ENCODE measurements at places on chromosomes 6 and 20.

GRCh38 chr6:16338577-16339264, 100.3 kb downstream of the GMPR start:
- DNase-seq, result no peak

DNA sequence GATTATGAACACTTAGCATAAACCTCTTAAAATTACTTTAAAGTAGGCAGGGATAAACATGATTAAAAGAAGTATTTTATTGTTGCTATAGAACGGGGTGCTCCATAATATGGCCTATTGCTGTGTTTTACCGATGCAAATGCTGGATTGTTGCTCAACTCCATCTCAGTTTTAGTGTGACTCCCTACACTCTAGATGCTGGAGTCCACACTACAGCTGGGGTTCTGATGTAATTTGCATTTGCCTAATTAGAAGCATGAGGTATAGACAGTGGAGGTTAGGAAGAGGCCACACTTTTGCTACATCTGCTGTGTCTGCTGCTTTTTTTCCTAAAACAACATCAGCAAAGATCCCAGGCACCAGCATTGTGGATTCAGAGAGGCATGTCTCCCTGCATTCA, 6.7 kb upstream of the HMGN3 start:
- no peak for DNase-seq

- DNase-seq, result no peak
Measured at GRCh38 chr6:106626485-106626884, 2.8 kb downstream of the RTN4IP1 start.

DNA sequence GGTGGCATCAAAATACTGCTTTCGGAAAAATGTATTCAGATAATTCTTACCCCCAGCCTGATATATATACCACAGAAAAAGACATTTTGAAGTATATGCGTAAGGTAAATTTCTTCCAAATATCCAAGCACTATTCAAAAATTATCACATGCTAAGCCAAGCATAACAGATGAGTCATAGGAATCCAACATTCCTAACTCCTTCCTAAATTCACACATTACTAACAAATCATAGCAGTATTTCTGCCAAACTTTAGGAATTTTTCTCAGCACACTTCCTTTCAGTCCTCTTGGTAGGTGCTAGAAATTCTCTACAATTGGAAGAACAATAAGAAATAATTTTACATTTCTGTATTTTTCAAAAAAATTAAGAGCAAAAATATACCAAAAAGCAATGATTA, 417.5 kb downstream of the EYS start:
- no peak for DNase-seq

GRCh38 chr6:143538374-143538773, 26.9 kb upstream of the FUCA2 start:
- DNase-seq, result no peak

- DNase-seq, result no peak
Measured at GRCh38 chr20:10670501-10671220, 3.1 kb downstream of the JAG1 start.

DNA sequence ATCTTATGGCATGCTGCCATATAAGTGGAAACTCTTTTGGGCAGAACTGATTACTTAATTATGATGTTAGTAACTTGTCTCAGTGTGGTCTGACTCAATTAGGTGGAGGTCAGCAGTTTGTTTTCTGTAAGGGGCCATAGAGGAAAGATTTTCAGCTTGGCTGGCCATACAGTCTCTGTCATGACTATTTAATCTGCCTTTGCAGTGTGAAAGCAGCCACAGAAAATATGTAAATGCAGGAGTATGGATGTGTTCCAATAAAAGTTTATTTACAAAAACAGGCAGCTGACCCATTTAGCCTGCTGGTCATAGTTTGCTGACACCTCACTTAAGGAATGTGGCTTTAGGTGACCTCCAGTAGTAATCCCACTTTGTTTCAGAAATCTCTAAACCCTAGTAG, 700.7 kb downstream of the EPM2A start:
- no peak for DNase-seq

DNA sequence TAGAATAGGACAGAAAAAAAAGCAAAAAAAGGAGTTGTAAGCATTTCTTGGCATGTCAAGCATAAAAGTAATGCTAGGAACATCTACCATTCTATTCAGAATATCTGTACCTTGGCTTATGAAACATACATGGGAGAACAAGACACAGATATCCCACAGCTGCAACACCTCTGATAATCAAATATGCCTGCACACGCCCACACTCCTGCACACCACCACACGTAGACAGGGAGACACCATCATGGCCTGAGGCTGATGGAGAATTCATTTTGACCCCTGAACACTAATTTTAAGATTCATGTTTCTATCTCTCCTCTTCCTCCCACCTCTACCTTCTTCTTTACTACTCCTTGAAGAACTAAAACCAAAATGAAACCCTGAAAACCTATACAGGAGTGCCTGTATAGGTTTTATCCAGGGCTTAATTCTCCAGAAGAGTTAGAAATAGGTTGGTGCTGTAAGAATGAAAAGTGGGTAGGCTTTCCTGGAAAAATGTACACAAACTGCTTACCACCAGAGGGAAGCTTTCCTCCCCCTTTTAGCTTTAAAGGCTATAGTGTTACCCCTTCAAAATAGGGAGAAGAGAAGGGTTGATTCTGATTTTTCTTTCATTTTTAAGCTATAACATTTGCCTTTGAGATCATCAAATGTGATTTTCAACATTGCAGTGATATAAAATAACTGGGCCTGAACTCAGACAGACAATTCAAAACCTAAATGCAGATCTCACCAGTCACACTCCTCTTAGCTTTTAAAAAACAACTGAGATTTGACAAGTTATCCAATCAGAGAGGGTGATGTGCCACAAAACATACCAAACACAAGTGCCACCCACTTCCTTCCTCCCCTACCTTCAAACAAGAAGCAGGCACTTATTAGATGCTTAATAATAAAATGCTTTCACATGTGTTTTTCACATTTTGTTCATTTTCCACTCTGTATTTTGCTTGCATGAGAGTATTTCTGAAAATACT, 57.9 kb downstream of the ELOVL5 start:
- DNase-seq, result no peak

DNA sequence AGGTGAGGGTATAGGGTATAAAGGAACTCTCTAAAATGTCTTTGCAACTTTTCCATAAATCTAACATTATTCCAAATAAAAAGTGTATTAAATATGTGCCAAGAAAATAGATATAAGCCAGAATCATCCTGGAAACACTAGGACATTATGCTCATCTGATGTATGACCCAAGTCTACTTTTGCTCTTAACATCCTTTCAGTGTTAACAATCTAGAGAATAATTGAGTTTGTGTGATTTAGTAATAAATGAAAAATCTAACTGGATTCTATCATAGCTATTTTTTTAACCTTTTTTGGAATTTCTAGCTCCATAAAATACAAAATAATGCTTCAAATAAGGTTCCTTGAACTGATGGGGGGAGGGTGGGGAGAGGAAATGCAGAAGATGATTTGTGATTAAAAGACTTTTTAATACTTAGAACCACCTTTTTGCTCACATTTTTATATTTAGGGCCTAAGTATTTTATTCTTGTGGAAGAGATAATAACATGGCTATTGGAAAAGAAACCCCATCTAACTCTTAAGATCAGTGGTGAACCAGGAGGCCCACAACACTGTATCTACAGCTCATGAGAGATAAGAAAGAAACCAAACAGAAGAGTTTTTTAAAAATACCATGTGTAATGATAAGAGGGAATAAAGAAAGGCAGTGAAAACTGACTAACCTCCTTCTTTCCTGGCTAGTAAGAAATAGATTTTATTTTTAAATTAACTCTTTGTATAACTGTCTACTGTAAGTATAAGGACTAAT, 68.5 kb downstream of the PDSS2 start:
- DNase-seq, result no peak

DNA sequence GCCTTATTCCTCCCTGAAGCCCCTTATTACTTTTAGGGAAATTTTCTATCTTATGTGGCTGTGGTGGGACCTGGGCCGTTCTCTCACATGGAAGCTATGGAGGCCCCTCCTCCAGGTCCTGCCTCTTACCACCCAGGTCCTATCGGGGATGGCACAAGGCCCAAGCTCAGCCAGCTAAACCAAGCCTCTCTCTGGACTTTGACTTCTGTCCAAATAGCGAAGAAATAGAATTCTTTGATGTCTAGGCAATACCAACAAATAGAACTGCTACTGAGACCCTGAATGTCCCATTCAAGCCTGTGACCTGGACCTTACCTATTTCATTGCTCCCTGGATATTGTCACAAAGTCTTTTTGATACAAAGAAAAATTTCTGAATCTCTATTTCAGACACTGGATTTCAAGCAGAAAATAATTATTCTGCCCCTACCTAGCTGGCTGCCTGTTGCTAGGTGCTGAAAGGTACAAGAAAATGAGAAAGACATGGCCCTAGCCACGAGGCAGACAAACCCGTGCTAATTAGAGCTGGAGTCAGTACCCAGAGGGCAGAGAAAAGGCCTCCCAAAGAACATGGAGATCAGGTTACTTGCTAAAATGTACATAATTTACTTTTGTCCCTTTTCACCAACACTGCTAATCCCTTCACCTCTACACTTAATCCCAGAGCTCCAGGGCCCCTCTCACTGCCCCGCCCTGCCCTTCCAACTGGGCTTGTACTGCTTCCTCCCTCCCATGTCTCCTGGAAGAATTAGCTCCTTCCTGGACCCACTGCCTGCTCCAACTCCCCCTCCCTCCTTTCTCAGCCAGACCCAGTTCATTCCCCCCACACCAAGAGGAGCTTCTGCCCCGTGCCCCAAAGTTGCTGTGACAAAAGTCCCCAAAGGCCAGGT, 15.5 kb upstream of the NNAT start:
- DNase-seq, result no peak

GRCh38 chr20:55057779-55058415, 582.5 kb downstream of the DOK5 start:
- no peak for DNase-seq

GRCh38 chr6:166660157-166660688, 33.2 kb upstream of the RPS6KA2 start:
- DNase-seq, result no peak

DNA sequence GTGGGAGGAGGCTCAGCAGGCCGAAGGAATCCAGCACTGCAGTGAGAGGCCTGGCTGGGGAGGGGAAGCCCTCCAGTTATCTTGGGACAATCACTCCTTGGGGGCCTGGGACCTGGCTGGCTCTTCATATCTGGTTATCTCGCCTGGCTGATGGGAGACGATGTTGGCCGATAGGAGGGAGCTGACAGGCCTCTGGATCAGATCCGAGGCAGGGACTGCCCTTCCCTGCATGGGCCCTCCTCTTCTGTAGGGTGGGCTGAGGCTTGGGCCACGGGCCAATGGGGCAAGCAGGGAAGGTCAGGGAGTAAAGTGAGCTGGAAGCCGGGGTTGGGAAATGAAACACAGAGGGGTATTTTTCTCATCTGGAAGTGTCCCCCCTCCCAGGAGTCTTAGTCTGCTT, 25.2 kb downstream of the MANBAL start:
- DNase-seq, result no peak

DNA sequence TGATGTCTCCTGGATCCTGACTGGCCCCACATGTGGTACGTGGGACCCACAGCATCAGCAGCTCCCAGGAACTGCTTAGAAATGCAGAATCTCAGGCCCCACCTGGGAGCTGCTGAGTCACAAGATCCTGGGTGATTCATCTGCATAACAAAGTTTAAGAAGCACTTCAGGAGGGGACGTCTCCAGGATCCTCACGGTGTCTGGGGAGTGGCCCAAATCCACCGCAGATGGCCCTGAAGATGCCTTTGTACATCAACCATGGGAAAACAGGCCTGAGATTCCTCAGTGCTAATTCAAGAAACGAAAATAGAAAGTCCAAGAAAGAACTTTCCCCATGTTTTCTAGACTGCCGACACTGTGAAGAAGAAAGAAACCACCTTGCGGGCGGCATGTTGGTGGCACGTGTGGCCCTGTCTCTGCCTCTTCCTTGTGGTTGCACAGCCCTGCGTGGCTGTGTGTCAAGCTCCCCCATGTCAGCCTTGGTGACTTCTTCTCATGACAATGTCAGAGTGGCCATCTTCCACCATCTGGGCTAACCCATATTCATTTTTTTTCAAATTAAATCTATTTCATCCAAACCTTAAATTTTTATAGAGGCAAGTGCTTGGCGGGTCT, 26.1 kb downstream of the RRBP1 start:
- DNase-seq, result no peak

GRCh38 chr20:51020657-51021056, 2.2 kb downstream of the KCNG1 start:
- DNase-seq, result no peak

DNA sequence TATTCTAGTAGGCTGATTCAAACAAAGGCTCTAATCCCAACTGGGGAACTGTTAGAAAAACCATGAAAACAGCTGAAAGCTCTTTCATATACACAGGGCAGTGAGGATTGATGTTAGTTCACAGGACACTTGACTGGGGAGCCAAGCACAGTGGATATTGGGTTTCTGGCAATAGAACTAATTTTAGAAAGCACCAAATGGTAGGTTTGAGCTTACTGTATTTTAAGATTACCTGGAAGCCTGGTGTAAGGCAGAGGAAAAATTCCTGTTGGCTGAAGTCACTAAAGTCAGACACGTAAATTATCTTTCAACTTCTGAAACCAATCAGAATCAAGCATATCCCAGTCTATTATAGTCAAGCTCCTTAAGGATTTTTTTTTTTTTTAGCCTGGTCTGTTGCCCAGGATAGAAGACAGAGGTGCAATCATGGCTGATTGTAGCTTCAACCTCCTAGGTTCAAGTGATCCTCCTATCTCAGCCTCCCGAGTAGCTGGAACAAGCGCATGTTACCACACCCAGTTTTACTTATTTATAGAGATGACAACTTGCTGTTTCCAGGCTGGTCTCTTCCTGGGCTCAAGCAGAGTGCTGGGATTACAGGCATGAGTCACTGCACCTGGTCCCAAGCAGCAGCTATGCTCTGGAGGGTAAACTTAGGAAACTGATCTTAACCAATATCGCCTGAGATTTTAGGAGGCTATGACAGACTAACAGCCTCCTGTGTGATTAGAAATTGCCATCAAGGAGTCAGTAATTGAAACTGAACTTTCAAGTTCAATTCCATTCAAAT, 32.5 kb upstream of the SYNCRIP start:
- DNase-seq, result no peak

DNA sequence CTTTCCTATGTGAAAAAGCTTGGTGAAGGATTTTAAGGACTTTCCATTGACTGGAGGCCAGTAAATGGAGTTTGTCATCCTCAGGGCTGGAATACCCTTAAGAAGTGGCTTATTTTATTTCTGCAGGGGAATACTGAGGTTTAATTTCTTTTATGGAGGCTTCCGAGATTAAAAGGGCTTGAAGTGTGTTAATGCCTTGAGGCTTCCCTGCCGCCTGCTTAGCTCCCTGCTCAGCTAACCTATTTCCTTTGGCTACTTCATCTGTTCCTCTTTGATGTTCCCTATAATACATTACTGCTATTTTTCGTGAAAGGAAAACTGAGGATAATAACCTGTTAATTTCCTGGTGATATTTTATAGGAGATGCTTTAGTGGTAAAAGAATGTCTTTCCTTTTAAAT, 44.2 kb downstream of the HLA-DPB1 start:
- no peak for DNase-seq

DNA sequence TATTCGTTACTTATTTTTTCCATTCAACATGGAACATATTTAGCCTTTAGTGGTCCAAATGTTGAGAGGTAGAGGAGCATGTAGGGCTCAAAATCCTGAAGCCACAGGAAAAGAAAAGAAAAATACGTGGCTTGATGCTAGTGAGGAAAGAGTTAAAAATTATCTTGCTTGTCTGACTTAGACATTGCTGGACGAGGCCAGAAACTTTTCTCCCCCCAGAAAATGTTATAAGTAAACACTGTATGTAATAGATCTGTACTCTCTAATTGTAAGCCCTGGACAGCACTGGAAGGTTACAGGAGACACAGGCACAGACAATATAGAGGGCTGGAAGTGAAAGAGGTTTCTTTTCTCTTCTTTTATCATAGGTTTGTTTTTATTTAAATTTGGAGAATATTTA, 165.6 kb downstream of the ZFP64 start:
- no peak for DNase-seq

- no peak for DNase-seq
Measured at GRCh38 chr6:11069760-11070159, 23.9 kb upstream of the SMIM13 start.
